A549 treated with RU486 at 1 μM for 4 hours (cell line): ENCODE measurements at places on chromosomes 2 and 18. TPM values are rescaled to one million over a fixed set of nuclear protein-coding genes. Genes with fewer than 3 reads are reported as not detected.

The DOK6 gene
- total RNA-seq, result not detected in 5 replicates

The ABCG5 gene
- total RNA-seq, result not detected in 5 replicates

The TNFAIP6 gene
- 1.3 to 2.0 TPM (median 1.7 TPM) in 5 replicates for total RNA-seq

The RNF152 gene
- 0.01 to 0.15 TPM in 2 of 5 replicates, not detected in the others for total RNA-seq

The OSBPL6 gene
- total RNA-seq, result 5.7 to 8.7 TPM (median 7.0 TPM) in 5 replicates

The MYCN gene
- not detected in 5 replicates for total RNA-seq

The CCDC148 gene
- total RNA-seq, result 0.27 to 0.50 TPM (median 0.37 TPM) in 5 replicates

The COL6A3 gene
- 0.03 to 0.18 TPM (median 0.09 TPM) in 5 replicates for total RNA-seq

The OSR1 gene
- total RNA-seq, result 5.1 to 8.3 TPM (median 6.0 TPM) in 5 replicates

The LHCGR gene
- total RNA-seq, result not detected in 5 replicates

The GATA6 gene
- total RNA-seq, result 2.0 to 2.9 TPM (median 2.6 TPM) in 5 replicates

The ERMN gene
- total RNA-seq, result not detected in 5 replicates

The SLC9A4 gene
- total RNA-seq, result not detected in 5 replicates

The HOXD11 gene
- 7.6 to 9.1 TPM (median 8.0 TPM) in 5 replicates for total RNA-seq

The MLPH gene
- 189 to 291 TPM (median 256 TPM) in 5 replicates for total RNA-seq

The CRYGD gene
- total RNA-seq, result not detected in 5 replicates

The CACNB4 gene
- 0.02 to 0.32 TPM (median 0.15 TPM) in 4 of 5 replicates, not detected in the other for total RNA-seq

The ANKRD62 gene
- total RNA-seq, result not detected in 5 replicates

The C2orf15 gene
- 0.42 to 0.64 TPM (median 0.50 TPM) in 4 of 5 replicates, not detected in the other for total RNA-seq

The BOLL gene
- total RNA-seq, result not detected in 5 replicates
